ENCODE measurements at places on chromosomes 12 and 14. TPM values are rescaled to one million over a fixed set of nuclear protein-coding genes. Genes with fewer than 3 reads are reported as not detected.

Gene PTPN11
- 82.3 TPM for total RNA-seq

Gene LETMD1
- 82.3 TPM for total RNA-seq

Gene CDH24
- total RNA-seq = 2.3 TPM

Gene CLEC4A
- total RNA-seq = 0.74 TPM

Gene ZFHX2
- total RNA-seq = 1.4 TPM

Gene MYO1H
- total RNA-seq = not detected

Gene SERPINA5
- not detected for total RNA-seq

Gene CELA1
- total RNA-seq = not detected

Gene CLEC6A
- not detected for total RNA-seq

Gene PPFIA2
- total RNA-seq = not detected

- DNase-seq = no peak
Measured at GRCh38 chr14:103065861-103066260, 8.5 kb upstream of the CDC42BPB start.

- DNase-seq = no peak
Measured at GRCh38 chr12:67826148-67826547, 163.1 kb upstream of the IFNG-AS1 start.

DNA sequence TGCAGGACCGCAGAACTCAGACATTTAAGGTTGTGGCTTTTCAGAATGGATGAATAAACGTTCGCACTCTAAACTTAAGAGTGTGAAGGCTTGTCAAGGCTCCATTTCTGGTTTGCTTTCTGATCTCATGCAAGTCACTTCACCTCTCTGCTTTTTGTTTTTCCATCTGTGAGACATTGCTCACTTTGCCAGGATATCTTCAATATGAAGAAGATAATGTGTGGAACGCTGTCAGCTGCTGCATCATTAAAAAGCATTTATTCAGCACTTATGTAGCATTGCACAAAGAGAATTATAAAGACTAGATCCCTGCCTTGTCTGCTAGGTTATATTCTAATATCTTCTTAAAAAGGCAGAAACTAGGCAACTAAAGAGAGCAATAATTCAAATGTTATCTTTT is 172.2 kb downstream of the CACNA1C start:
- no peak for DNase-seq

DNA sequence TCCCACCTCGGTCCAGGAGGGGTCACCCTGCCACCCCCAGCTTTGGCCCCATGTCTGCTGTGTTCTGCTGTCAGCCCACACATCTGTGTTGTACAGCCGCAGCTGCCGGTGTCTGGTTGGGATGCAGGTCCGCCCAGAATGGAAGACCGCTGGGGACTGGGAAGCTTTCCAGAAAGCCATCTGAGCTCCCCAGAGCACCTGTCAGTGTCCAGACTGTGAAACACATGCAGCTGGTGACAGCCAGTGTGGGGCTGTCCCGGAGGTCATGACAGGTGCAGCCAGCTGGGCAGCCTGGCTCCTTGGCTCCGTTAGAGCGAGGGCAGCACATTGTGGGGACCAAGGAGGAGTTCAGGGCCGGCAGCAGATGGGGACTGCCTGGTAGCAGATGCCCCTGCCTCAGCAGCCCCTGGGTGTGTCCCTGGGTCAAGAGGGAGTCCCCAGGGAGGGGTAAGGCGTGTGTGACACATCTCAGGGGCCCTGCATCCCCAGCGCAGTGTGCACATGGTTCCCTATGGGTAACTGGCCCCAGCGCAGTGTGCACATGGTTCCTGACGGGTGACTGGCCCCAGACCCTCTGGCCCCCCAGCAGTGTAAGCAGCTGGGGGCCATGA is 16.4 kb downstream of the CEP170B start:
- no peak for DNase-seq

GRCh38 chr12:26523708-26524150 is 309.3 kb downstream of the ITPR2 start:
- no peak for DNase-seq

- no peak for DNase-seq
Measured at GRCh38 chr12:4769073-4769472, 48.9 kb downstream of the GALNT8 start.

- no peak for DNase-seq
Measured at GRCh38 chr14:84591827-84592445, 938.0 kb upstream of the FLRT2 start.

DNA sequence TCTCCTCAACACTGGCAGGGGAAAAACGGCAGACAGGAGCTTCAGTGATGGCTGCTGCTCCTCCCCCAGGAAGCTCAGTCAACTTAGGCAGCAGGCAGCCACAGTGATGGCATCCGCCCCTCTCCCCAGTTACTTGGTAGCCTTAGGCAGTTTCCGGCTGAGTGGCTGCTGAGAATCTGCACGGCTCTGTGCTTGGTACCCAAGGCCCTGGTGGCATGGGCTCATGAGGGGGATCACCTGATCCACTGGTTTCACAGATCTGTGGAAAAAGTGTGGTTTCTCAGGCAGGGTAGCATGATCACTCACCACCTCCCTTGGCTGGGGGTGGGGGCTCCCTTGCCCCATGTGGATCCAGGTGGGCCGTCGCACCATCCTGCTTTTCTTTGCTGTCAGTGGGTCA is 244.6 kb upstream of the MDGA2 start:
- no peak for DNase-seq

- DNase-seq = peak; percentile 89
Measured at GRCh38 chr12:14769969-14770495, 33.2 kb downstream of the WBP11 start.

DNA sequence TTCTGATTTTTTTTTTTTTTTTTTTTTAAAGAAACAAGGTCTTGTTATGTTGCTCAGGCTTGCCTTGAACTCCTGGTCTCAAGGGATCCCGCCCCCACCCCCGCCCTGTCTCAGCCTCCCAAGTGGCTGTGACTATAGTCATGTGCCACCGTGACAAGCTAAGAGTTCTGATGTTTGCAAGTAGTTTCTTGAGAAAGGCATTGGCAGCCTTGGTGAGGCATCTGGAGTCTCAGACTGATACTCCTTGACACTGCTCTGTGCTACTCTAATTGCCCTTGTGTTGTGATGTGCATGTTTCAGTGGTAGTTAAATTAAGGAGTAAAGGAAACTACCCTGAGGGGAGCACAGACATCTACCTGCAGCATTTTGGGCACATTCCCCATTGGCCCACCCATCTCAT is 46.2 kb upstream of the OR4E1 start:
- no peak for DNase-seq

DNA sequence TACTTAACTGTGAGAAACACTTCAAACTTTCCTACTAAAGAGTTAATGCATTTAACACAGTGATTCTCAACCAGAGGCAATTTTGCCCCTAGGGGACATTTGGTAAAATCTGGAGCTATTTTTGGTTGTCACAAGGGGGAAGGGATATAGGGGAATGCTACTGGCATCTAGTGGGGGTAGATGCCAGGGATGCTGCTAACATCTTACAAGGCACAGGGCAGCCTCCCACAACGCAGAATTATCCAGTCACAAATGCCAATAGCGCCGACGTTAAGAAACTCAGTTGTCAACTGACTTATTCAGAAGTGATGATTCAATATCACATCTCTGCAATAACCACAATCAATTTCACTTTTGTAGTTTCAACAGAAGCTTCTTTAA is 2.0 kb downstream of the EEA1 start:
- DNase-seq = peak; percentile 34

DNA sequence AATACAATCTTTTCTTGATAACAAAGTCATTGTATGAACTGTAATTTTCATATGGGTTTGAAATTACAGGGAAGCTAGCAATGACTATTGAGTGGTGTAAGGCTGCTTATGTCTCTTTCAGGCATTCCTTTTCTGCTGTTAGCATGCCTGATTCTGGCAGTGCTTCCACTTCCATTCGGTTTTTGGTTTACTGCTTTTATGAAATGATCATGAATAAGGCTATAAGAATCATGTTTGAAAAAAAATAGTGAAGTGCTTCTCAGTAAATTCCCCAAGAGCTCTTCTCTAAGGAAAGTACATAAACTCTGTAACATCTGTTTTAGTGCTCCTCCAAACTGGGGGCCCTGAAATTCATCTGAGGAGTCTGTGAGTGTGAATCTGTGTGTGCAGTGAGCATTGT is 434.0 kb upstream of the RGS6 start:
- no peak for DNase-seq

DNA sequence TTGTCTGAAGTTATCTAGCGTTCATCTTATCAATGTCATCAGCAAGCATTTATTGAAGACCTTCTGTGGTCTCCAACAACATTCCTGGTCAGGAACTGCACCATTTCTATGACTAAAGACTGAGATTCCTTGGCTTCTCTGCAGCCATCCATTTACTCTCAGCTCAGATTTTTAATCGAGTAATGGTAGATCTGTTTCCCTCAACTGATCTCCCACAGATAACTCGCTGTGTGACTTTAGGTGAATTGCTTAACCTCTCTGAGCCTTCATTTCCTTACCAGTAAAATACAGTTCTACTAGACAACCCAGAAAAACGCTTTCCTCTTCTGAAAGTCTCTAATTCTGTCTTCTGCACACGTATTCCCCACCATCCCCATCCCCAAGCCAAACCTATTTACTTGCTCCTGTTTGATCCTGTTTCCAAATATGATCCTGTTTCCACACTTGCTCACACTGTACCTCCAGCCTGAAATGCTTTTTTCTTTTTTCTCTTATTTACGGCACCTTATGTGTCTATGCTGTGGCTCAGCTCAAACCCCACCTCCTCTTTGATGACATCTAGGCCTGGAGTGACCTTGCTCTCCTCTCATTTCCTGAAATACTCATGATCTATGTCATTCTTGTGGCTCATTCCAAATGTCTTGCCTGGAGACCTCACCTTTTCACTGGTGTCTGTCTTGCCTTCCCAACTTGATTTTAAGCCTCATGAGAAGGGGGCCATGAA is 21.8 kb downstream of the PLXNC1 start:
- no peak for DNase-seq

DNA sequence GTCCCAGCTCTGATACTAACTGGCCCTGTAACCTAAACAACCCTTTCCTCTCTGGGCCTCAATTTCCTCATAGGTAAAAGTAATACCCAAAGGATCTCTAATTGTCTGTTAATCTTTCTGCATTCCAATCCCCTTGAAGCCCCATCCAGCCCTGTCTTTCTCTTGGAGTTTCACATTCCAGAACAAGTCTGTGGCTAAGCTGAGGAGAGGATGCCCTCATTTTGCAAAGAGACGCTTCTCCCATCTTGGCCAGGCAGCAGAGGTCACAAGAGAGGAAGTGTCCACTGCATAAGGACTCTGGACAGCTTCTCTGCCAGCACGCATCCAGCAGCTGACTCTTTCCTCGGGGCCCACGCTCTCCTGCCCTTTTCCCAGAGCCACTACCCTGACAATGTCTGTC is 263.4 kb upstream of the FKBP4 start:
- no peak for DNase-seq

DNA sequence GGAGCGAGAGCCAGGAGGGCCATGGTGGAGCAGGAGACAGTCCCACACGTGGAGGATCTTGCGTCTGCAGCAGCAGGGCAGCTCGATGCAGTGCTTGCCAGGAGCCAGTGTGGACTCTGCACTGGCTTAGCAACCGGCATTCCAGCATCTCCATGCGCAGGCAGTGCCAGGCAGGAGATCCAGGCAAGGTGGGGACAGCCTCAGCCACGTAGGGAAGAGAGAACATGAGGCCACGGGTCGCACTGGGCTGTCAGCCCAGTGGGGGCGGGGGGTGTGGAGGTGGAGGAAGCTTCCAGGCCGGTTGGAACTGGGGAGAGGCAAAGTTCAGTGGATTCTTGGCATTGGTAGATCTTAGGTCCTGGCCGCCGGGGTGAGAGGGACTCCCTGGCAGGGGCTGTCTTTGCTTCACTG is 121.0 kb upstream of the EVL start:
- no peak for DNase-seq

- no peak for DNase-seq
Measured at GRCh38 chr12:124188084-124188483, 106.8 kb upstream of the RFLNA start.

- no peak for DNase-seq
Measured at GRCh38 chr12:114213055-114213581, 192.8 kb downstream of the TBX5 start.

- no peak for DNase-seq
Measured at GRCh38 chr14:90870950-90871604, 54.8 kb upstream of the TTC7B start.

Measured in activated naive CD8-positive, alpha-beta T cell treated with anti-CD3 and anti-CD28 coated beads, Interleukin-2, amount 10 ng/mL, durations not matched to agents 7 days and 5 days (primary cell).